ENCODE measurements at places on chromosomes 3 and 15.

DNA sequence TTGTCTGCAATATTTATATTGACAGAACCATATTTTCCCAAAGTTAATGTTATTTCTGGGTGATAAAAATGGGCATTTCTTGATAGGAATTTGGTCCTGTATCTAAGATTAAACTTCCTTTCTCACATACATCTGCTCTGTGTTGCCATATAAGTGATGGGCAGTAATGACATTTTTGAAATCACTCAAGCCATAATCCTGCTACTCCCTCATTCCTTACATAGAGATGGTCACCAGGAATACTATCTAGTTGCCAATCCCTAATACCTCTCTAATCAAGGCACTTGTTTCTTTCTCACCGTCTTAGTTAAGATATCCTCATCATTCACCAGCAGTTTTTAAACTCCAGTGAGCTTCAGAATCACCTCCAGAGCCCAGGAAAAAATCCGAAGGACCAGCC lies 68.4 kb downstream of the FSIP1 start:
- DNase-seq = no peak

GRCh38 chr3:67421912-67422311 lies 232.5 kb downstream of the SUCLG2 start:
- DNase-seq = no peak

- no peak for DNase-seq
These were observed 51.4 kb upstream of the GK5 start for GRCh38 chr3:142276781-142277180.

- DNase-seq = no peak
These were observed 111.9 kb downstream of the SNRPN start for GRCh38 chr15:25066708-25067107.

DNA sequence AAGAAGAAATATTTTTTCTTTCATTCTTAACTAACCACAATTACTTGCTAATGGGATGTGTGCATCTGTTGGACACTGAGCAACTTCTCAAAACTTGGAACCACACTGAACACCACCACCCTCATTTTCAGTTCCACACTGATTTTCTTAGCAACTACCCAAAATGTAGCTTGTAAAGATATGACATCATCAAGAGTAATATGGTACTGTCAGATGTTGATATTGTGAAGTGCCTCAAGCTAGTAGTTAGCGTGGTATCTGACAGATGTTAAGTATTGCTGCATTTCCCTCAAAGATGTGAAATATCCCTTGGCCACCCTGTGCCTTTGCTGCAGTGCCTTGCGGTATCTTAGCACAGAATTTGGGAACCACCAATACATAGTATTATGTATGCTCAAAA lies 9.3 kb downstream of the RFTN1 start:
- DNase-seq = no peak

DNA sequence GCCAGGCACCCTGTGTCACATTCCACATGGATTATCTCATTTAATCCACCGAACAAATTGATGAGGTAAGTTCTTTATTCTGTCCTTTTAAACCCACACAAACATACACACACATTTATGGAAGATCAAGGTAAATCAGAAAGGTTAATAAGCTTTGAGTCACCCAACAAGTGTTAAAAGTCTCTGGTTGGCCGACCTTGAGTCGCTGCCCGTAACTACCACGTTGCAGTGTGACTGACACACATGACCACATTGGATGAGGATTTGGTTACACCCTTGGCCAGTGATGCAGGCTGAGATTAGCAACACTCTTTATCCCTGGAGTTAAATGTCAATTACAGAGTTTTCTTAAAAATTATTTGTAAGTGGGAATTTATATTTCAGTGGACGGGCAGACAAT lies 19.2 kb downstream of the FOXP1 start:
- no peak for DNase-seq

GRCh38 chr15:83961311-83961710 lies 274.3 kb upstream of the GOLGA6L4 start:
- DNase-seq = no peak

DNA sequence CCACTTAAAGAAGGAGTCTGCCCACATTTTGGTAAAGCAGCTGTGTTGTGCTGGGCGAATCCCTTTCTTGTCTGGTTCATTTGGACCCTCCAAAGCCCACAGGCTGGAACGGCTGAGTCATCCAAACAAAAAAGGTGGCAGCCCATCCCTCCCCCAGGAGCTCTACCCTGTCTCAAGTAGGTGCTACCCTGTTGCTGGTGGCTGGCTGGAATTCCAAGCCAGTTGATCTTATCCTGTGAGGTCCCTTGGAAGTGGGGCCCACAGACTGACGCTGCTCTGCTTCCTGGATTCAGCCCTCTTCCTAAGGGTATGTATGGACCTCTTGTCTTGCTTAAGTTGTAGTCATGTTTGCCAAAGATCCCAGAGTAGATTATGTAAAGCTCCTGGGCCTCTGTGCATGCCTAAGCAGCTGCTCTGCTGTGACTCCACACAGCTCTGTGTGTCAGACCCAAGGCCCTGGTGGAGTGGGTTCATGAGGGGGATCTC lies 44.5 kb downstream of the CCR1 start:
- no peak for DNase-seq

DNA sequence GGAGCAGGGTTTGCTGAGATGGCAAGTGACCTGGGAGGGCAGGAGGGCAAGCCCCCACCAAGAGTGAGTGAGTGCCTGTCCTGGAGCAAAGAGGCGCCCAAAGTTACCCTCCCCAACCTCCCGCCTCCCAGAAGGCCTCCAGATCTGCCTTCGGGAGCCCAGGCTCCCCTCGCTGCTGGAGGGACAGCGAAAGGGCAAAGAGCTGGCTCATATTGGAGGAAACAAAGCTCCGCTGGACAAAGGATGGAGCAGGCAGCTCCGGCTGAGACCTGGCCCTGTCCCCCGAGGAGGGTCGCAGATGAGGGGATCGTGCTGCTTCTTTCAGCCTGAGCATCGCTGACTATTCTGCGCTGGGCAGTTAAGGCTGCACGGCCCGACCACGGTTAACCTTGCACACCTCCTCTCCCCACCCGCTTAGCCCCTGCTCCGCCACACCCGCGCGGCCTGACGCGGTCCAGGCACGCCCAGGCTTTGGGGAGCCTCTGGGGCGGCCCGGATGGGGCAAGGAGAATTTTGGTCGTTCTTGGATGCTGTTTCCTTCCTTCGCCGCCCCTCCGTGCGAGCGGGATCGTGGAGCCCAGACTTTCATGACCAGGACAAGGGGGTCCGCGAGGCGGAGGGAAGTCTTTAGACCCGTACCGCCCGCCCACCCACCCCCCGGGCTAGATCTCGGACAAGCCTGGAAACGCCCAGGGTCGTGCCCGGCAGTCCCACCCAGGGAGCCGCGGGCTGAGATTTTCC lies 651 bp downstream of the PLCD1 start:
- DNase-seq = peak; percentile 83

DNA sequence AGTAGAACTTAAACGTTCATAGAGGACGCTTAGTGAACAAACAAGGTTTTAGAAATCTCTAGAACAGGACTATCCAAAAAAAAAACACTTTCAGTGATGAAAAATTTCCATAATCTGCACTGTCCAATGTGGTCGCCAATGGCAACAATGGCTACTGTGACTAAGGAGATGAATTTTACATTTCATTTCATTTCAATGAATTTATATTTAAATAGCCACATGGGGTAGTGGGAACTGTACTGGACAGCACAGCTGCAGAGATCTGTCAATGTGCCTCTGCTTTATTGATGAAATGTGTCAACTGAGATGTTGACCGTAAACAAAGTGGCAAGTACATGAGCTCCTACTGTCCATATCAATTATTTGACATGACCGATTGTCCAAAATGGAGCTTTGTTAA lies 222.5 kb downstream of the MAGI1 start:
- DNase-seq = no peak

DNA sequence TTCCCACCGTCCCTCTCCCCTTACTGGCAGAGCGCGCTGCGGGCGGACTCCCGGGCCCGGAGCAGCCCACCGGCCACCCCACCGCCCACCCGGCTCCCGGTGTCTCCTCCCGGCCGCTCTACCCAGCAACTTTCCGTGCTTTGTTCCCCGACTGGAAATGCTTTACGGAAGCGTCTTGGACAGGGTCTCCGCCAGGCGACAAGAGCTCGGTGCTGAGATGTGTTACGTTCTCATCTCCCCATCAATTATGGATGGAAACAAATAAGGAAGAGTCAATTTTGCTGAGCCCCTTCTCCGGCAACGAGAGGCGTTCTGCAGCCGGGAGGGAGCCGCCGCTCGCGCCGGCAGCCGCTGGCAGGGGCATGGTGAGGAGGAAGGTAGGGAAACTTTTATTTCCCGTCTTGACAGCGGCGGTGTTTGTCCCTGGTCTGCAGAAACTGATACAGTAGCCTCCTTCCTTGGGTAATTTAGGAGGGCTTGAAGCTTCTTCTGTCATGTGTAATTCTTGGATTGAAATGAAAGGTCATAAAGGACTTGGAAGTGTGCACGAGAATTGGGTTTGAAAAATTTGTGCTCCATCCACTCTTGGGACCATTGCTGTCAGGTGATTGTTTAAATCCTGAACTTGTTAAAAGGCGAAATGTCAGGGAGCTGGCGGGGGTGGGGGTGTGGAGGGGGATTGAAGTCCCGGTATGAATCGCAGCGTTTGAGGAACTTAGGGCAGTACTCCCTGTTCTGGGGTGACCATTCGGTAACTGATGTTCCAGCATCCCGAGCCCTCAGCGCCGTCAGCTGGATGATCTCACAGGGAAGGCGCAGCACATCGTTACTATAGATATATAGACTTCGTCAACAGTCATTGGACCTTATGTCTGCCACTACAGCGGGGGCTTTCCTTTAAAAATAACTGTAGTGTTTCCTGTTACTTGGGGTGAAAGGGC lies 1.5 kb downstream of the SEMA6D start:
- DNase-seq = peak; percentile 47

DNA sequence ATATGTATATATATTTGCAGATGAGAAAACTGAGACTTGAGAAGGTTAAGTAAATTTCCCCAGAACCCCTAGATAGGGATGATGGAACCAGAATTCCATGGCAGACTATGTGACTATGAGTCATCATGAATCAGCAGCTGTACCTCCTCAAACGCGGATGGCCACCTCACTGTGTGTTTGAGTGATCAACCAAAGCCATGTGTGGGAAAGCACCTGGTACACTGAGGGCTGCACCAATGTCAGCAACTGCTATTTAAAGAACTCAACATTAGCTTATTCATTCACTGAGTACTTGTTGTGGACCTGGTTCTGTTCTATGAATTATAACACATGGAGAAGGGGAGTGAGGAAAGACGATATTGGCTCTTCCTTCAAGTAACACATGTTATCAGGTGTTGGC lies 377.0 kb downstream of the GAP43 start:
- no peak for DNase-seq

- DNase-seq = no peak
These were observed 61.2 kb downstream of the RFTN1 start for GRCh38 chr3:16452261-16452660.

DNA sequence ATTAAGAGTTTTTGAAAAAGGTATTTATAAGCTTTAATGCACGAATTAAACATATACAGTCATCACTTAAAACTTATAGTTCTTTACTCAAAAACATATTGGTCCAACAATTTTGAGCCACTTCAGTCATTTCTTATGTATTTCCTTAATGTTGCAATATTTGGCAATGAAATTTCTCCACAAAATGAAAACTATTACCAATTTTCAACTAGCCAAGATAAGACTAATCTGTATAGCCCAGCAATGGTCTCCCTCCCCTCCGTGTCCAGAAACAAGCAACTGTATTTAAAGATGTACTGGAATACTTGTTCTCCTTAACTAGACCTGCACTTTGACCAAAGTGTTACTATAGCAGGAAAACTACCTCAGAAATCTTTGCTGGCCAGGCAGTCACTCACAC lies 9.2 kb downstream of the ARF4 start:
- DNase-seq = no peak

DNA sequence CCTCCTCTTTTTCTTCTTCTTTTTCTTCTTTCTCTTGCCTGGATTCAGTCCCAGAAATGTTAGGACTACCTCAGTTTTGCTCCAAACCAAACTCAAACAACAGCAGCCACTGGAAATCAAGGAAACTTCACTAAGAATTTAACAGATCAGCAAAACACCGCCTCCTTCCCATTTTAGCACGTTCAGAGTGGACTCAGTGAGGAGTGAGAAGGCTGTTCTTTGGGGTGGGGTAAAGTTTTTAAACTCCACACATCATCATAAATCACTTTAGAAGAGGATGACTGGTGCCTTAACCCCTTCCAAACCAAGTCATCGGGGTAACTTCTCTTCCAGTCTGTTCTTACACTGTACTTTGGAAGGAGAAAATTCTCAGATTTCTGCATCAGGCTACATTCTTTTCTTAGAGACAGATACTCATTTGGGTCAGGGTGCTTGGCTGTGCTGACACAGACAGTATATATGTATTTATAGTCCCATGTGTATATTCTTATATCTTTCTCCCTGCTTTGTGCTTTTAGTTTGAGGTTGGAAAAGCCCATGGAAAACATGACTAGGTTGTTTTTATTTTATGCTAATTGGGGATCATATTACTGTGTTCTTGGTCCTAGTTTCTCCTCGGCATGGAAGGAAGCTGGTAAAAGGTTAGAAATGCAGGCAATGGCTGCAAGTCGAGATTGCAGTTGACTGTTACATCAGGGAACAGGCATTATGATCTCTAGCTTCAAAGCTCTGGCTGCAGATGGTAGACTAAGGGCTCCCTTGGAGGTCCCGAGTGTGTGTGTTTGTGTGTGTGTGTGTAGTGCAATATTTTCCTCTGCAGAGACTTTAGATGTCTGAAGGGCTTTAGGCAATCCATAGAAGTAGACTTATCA lies at the start of gene CCDC80:
CCDC80 (minus strand) TSS at position 214 of the 872 bp plus-strand sequence. CDS start 1,238 bp downstream, outside the sequence.
- DNase-seq = no peak

DNA sequence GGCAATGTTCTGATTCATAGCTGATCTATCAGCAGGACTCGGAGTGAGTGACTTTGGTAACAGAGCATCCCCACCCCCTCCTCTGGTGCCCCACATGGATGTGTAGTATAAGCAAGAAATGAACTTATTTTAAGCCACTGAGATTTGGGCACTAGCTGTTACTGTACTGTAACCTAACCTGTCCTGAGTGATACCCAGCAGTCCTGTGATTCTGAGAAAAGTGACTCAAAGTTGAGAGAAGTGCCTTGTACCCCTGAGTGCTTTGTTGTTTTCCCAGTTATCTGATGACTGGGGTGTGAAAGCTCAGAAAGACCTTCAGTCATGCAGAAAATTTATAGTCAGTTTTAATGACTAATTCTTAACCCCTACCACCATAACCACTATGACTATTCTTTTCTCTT lies 439.9 kb upstream of the RBMS3 start:
- DNase-seq = no peak

GRCh38 chr3:153094386-153094785 lies 67.6 kb upstream of the RAP2B start:
- DNase-seq = no peak

GRCh38 chr15:65077981-65078352 lies 1.4 kb downstream of the KBTBD13 start:
- DNase-seq = peak; percentile 93

GRCh38 chr3:38565339-38566214 lies 69.4 kb downstream of the EXOG start:
- no peak for DNase-seq

DNA sequence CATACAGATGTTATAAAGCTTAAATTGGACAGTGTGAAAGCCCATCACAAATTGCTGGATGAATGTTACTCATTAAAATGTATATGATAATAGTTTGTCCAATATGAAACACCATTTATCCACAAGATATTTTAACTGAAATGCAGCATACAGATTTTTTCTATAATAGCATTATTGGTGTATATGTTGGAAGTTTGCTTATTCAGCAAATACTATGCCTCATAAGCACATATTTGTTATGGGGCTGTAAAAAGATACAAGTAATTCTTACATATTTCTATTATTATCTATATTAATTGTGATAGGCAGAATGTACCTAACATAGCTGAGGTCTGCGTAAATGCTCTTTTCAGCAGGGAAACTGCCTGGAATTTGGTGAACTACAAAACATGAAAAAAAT lies 790.5 kb downstream of the DIPK2A start:
- DNase-seq = no peak

- no peak for DNase-seq
These were observed 7.7 kb downstream of the COL8A1 start for GRCh38 chr3:99646107-99646435.
